NCI-H1436 (cell line): ENCODE measurements at places on chromosomes 1 and 21.

DNA sequence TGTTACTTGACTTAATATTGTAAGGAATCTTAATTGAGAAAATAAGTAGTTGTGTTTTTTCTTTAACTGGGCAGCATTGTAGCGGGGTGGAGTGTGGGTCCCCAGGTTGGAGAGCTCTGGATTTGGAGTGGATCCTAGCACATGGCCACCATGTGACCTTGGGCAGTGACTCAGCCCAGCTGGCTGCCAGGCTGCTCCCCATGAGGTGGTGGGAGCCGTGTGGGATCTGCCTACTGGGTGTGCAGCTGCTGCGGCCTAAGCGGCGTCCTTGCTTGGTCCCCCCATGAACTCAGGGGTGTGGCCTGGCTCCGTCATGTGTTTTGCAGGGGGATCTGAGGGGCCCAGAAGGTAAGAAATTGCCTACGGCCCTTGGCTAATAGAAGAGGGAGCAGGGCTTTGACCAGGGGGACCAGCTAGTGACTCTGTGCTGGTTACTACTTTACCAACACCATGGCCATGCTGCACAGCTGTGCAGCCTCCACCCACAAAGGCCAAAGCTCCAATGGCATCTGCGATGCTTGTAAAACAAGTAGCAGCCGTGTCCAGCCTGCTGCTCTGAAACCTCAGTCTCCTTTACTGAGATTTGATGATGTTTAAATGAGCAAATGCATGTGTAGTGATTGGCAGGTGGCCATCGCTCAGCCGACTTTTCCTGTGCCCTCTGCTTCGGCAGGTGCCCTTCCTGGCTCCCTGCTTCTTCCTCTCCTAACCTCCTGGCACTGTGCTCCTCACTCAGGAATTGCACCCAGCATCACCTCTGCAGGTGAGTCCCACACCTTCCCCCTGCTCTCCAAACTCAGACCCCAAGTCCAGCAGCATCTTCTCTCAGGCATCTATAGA is 68.3 kb downstream of the ADARB1 start:
- DNase-seq: no peak

GRCh38 chr1:94418664-94419655 is 771 bp downstream of the ABCD3 start:
- peak; percentile 11 for DNase-seq

- no peak for DNase-seq
Measured at GRCh38 chr1:84835169-84835568, 57.8 kb downstream of the LPAR3 start.

GRCh38 chr1:66494482-66494881 is 39.5 kb upstream of the SGIP1 start:
- no peak for DNase-seq

DNA sequence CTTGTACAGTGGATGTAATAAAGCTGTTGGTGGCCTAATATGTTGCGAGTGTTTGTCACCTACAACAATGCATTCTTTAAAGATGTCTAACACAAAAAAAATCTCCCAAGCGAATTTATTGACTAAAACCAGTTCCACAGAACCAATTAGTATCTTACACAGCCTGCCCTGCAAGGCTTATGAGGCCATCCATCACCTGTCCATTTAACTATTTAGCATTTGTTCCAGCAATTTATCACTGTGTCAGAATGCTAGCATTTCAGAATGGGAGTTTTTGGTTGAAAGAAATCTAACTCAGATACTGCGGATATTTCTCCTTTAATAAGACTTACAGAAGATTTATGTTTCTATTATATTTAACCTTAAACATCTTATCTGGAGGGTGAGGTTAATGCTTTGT is 831.1 kb upstream of the PRMT6 start:
- no peak for DNase-seq

- no peak for DNase-seq
Measured at GRCh38 chr1:17551755-17552234, 12.3 kb downstream of the ARHGEF10L start.

DNA sequence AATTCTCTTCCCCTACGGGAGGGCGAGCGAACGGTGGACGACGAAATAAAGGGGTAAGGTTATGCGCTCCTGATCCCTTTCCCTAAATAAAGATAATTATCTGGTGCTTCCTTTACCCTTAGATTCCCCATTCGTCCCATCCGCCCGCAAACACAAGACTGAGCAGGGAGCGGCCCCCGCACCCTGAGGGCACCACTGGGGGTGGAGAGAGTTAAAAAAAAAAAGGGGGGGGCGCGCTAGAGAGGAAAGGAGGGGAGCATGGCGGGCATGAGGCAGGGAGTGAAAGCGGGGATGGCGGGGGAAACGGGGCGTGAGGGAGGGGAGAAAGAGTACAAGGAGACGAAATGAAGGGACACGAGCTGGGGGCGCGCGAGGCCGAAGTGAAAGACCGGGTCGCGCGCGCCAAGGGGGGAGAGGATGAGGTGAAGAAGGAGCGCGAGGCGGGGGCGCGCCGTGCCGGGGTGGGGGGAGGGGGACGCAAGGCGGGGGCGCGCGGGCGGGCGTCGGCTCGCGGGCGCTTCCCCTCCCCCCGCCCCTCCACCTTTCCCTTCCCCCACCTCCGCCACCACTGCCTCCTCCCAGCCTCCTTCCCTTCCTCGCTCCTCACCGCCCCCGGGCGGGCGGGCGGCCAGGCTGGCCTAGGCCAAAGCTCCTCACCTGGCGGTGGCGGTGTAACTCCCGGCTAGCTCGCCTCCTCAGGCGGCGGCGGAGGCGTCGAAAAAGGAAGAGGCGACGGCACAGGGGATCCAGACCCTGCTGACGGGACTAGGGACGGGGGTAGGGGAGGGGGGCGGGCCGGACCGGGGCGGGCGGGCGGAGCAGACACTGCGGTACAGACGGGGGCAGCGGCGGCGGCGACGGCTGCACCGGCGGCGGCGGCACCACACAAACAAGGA is 448 bp downstream of the GATAD2B start:
- DNase-seq: peak; percentile 63

DNA sequence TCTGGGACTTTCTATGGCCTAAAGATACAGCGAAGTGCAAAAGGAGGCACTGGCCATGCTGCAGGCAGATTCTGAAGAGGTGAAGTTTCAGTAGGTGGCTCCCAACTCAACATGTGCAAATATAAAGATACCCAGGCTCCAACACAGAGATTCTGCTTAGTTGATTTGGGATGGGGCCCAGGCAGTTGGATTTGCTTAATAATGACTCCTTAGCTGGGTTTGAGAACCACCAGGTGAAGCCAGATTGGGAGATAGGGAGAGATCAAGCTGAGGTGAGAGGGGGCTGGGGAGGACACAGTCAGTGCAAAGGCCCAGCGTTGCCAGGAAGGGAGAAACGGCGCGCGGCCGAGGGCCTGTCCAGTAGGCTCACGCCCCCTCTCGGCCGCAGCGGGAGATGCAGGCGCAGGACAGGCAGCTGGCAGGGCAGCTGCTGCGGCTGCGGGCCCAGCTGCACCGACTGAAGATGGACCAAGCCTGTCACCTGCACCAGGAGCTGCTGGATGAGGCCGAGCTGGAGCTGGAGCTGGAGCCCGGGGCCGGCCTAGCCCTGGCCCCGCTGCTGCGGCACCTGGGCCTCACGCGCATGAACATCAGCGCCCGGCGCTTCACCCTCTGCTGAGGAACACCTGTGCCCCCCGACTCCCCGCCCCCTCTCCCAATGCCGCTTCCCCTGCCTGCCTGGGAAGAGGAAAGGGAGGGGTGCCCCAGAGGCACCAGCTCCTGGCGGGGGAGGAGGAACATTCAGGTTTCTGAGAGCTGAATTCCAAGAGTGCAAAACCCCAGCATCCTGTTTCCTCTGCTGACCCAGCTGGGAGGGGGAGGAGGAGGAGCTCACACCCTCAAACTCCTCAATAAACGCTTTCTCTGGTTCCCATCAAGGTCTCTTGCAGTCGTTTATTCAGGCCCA is 1.2 kb downstream of the FAM167B start:
- DNase-seq: peak; percentile 72

- peak; percentile 82 for DNase-seq
Measured at GRCh38 chr1:204128964-204129896, 22.6 kb downstream of the ETNK2 start.

GRCh38 chr1:8317647-8318381 is at the start of gene SLC45A1:
Gene SLC45A1 (plus strand): TSS chr1:8318114. CDS start chr1:8324330, 6,216 bp downstream.
- peak; percentile 52 for DNase-seq

DNA sequence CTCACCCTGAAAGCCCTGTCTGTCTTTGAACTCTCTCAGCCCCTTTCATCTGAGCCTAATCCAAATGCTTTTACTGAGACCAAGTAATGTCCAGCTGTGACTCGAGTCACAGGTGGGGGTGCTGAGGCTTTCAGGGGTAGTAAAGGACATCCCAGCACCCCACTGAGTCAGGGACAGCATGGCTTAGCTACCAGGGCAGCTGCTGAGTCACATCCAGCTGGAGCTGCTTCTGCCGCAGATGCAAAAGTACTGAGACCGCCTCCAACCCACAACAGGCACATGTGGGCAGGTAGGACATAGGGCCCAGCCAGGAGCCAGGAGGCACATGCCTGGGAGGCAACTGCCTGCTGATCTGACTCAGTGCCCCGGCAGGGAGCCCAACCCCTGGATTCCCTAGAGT is 6.7 kb upstream of the VSIG8 start:
- no peak for DNase-seq

- DNase-seq: no peak
Measured at GRCh38 chr21:16372586-16372985, 642.8 kb downstream of the USP25 start.

GRCh38 chr1:187010571-187011309 is 182.0 kb downstream of the PLA2G4A start:
- no peak for DNase-seq

GRCh38 chr1:34865981-34866761 is 6.6 kb upstream of the SMIM12 start:
- DNase-seq: no peak

DNA sequence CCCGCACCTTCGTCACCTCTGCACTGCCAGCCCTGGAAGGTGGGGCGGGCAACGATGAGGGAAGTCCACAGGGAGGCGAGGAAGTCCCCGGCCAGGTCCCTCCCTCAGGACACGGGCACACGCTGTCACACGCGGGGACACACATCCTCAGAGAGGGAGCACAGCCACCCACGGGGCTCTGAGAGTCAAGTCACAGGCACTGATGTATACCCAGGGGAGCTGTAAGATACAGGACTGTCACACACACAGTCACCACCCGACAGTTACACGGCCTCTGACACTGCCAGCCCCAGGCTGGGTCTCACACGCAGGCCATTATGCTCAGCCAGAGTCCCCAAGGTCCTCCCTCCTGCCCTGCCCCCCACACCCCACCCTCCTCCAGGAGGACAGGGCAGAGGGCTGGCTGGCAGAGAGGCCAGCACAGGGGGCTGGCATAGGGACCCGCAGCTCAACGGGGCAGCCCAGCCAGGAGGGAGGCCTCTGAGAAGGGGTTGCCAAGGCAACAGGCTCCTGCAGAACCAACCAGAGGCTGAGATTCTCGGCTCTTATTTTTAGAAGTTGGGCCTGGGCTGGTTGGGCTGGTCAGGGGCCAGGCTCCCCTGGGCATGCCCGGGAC is 17.7 kb upstream of the ADGRB2 start:
- DNase-seq: no peak

DNA sequence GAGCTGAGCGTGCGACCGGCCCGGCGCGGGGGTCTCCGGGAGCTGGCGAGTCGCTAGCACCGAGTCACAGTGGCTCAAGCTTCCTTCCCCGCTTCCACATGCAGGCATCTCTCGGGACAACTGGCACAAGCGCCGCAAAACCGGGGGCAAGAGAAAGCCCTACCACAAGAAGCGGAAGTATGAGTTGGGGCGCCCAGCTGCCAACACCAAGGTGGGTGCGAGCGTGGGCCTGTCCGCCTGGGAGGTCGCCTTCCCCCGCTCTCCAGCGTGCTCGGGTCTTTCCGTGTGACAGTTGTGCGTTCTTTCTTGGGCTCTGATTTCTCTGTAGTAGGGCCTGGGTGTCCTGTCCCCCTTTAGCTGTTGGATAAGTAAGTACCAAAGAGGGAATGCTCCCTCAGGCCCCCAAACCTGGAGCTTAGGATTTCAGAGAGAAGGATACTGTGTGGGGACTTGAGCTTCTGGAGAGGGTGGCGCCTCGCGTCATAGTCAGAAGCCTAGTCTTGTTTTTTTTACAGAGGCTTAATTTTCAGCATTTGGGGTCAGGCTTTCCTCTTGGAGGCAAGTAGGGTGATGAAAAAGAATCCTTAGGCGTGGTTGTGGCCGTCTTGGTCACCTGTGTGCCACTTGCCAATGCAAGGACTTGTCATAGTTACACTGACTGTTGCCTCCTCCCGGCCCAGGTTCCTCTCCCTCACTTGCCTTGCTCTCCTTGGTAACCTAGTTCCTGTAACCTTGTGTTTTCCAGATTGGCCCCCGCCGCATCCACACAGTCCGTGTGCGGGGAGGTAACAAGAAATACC is 790 bp downstream of the RPS8 start:
- DNase-seq: no peak

- no peak for DNase-seq
Measured at GRCh38 chr1:153432874-153433681, 16.8 kb downstream of the S100A7A start.

GRCh38 chr1:81435175-81435574 is 365.6 kb upstream of the ADGRL2 start:
- DNase-seq: no peak

DNA sequence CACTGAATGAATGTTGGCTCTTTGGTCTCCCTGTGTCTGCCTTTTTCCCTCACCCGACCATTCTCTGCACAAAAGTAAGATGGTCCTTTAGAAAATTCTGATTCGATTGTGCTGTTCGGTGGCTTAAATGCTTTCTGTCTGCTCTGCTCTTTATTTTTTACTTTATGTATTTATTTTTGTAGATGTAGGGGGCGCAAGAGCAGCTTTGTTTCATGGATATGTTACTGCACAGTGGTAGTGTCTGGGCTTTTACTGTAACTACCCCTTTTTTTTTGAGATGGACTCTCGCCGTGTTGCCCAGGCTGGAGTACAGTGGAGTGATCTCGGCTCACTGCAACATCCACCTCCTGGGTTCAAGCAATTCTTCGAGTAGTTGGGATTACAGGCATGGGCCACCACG is 15.7 kb downstream of the NLRP3 start:
- DNase-seq: no peak

GRCh38 chr1:45884700-45885099 is 81.3 kb downstream of the MAST2 start:
- DNase-seq: no peak

GRCh38 chr1:227767401-227768124 is 32.3 kb downstream of the SNAP47 start:
- DNase-seq: no peak

GRCh38 chr1:109816975-109817535 is 53.3 kb upstream of the EPS8L3 start:
- no peak for DNase-seq

DNA sequence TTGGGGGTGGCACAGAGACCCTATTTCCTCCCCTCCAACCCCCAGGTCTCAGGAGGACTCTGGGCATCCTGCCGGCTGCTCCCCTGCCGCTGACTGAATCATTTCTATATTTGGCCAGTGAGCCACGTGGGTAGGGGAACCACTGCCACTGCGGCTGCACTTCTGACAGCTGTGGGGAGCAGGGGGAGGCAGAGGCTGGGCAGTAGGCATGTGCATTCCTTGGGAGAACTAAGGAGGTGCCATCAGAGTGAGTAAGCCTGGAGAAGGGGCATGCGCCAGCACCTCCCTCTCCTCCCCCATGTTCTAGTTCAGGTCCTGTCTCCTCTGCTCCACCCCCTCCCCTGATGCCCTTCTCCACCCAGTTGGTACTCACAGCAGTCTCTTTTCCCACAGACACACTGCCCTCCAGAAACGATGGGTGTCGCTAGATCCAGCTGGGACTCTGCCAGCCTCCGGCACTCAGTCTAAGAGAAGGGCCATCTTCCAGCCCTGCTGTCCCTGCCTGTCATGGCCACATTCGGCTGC is 12.0 kb downstream of the PPFIA4 start:
- no peak for DNase-seq
